ENCODE measurements at places on chromosomes 11 and 22.

DNA sequence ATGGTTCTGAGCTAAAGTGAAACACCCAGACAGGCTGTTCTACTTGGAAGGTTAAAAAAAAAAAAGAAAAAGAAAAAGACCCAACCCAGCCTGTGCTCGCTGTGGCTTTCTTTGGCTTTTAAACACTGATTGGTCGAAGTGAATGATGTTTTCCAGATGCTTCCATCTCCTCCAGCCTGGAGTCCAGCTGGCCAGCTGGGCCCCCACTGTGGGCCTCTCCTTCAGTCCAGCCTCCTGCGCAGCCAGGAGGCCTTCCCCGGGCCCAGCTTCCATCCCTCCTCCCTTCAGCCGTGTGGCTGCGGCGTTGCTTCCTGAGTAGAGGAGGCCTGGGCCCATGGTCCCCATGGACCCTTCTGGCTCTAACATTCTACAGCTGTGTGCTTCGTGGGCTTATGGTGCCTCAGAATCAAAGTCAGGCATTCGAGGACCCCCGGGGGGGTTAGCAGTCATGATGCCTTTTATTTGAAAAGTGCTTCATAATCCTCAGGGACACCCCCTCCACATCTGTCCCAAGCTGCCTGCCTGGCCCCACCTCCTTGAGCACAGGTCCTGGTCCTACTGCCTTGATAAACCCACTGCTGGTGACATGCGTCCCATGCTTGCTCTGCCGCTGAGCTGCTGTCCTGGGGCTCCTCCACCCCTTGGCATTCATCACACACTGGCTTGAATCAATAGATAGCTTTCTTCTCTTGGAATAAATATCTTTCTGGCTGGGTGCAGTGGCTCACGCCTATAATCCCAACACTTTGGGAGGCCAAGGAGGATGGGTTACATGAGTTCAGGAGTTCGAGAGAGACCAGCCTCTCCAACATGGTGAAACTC lies 42.2 kb upstream of the FBLN1 start:
- no peak for DNase-seq

DNA sequence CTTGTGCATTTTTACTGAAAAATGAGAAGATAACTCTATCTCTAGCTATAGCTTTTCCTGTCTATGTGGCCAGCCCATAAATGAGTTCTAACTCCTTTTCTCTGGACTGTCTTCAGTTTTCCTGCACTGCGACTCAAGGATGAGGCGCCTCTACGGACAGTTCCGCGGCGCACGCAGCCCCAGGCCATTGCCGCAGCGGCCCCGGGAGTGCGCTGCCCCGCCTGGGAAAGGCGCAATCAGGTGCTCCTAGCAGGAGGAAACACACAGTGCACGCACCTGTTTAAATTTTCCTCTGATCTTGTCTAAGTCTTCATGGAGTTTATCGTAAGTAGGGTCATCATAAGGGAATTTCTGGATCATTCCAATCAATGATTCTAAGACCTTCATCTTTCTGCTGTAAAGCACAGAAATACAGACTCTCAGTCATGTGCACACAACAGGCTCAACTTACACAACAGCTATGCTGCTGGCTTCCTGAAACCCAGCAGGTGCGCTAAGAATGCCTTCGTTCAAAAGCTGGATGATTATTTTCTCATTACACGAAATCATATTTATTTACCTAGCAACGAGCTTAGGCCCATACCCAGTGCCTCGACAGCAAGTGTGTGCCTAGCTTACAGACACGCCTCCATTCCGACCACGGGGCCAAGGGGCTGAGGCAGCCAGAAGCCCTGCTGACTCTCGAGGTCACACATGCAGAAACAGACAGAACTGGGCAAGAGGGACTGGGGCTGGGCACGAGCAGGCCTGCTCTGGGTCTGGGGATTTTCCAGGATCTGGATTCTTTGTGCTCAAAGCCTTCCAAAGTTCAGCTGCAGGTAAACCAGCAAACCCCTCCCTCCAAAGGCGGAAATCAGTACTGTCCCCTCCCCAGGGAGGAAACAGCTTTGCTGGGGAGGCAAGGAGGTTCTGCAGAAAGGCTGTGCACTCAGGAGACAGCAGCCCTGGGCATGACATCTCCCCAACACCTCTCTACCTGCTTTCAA lies 7.2 kb downstream of the LTO1 start:
- DNase-seq, result no peak

GRCh38 chr22:40113696-40114095 lies 64.0 kb upstream of the TNRC6B start:
- no peak for DNase-seq

DNA sequence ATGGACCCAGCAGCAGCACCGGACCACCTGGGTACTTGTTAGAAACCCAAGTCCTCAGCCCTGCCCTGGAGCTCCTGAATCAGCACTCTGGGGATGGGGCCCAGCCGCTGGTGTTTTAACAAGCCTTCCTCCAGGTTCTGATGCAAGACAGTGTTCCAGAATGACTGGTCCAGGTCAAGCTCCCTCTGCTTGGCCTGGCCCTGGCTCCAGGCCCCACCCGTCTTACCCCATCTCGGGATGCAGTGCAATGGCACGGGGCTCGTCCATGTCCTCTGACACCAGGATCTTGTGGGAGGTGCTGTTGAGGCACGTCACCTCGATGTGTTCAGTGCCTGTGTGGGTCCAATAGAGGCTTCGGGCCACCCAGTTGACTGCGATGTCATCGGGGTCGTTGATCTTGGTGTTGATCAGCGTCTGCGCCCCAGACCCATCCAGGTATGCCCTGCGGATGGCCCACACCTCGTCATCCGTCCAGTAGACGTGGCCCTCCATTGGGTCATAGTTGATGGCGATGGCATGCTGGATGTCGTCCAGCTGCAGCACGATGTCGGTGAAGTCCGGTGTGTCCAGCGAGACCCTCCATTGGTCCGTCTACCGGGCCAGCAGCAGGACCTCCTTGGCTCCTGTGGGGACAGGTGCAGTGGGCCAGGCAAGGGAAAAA lies 140.3 kb downstream of the CRYBB2 start:
- no peak for DNase-seq

DNA sequence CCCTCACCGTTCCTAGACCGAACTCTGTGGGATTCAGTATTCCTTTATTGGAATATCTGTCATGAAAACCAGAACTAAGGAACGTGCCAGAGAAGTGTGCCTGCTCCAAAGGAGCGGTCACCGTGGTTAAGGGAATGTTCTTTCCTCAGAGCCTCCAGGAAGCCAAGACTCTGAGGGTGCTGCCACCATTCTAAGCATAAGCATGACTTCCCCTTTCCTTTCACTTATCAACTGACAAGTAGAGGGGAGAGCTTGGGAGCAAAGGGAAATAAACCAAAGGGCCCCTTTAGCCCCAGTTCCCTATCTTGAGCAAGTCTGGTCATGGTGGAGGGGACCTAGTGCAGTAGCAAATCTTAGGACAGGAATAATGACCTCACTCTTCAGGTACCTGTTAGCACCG lies 26.8 kb downstream of the CTR9 start:
- no peak for DNase-seq

GRCh38 chr11:124880290-124880611 lies 15.0 kb downstream of the ROBO3 start:
- no peak for DNase-seq

- no peak for DNase-seq
Measured at GRCh38 chr11:93652161-93652597, 9.3 kb upstream of the CEP295 start.

DNA sequence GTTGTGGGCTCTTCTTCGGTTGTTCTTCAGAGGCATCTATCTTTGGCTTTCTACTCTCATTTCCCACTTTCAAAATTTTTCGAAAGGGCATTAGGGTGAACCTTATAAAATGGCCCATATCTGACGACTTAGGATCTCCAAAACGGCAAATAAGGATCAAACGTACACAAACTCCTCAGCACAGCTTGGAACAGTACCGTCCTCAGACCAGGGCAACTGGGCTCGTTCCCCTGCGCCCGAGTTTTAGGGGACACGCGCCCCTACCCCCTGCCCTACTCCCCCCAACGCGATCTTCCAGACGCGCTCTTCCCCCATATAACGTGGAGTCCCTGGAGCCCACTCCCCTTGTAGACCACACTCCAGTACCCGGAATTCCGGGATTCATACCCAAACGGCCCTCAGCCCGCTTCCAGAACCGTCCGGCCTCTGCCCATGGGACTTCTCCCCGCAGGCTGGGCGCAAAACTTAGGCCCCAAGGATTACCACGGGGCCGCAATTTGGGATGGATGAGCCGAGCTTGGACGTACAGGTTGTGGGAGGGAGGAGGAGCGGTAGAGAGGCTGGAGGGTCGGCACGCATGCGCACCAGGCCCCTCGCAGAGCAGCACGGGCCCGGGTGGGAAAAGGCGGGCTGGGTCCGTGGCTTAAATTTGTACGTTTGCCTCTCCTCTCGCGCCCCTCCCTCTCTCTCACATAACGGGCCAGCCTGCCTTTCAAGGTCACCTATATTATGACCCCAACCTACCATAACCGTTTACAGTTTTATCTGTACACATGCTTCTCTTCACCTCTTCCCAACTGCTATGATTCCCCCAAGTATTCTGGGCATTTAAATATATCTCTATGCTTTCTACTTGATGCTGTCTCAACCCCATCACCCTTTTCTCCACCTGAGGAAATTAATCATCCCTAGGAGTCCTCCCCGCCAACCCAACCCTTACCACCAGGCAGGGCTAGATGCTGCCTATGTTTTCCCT lies 3.4 kb downstream of the CCDC89 start:
- DNase-seq, result peak; percentile 46

GRCh38 chr11:97237151-97237550 lies 847.3 kb downstream of the JRKL start:
- DNase-seq, result no peak

- DNase-seq, result no peak
Measured at GRCh38 chr11:40285558-40285957, 1173.9 kb downstream of the LRRC4C start.

GRCh38 chr11:57873196-57873911 lies 111.8 kb downstream of the CTNND1 start:
- no peak for DNase-seq

GRCh38 chr11:2989006-2989405 lies 3.1 kb downstream of the NAP1L4 start:
- no peak for DNase-seq

- DNase-seq, result no peak
Measured at GRCh38 chr11:34620820-34621792, at the start of gene EHF. Gene EHF, plus strand, starts transcription at chr11:34621093. Its CDS starts 21,538 bp downstream, at chr11:34642631.

DNA sequence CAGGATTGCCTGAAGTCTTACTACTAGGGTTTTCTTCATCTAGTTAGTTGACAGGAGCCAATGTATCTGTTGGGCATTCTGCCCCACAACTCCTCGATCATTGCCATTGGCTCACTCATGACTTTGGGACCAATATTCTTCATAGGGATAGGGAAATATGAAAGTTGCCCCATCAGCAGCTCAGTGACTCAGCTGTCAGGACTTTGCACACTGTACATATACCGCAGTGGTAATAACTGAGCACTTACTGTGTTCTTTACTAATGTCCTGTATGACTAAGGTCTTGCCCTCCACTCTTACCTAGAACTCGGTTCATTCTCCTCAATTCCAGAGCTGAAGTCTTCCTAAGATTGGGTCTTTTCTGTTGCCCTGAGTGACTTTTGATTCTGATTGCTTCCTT lies 46.8 kb upstream of the PGR start:
- DNase-seq, result no peak

DNA sequence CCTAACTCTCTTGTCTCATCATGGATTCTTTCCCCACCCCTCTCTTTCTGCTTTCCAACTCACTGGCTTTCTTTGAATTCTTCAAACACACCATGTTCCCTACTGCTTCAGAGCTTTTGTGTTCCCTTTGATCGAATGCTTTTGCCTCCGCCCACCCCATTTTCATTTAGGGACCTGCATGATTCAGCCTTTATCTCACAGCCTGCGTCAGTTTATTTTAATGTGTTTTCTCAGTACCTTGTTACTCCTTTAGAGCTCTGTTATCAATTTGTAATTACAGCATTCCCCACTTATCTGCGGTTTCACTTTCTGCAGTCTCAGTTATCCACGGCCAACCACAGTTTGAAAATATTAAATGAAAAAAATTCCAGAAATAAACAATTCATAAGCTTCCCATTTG lies 451.3 kb downstream of the METTL15 start:
- no peak for DNase-seq

DNA sequence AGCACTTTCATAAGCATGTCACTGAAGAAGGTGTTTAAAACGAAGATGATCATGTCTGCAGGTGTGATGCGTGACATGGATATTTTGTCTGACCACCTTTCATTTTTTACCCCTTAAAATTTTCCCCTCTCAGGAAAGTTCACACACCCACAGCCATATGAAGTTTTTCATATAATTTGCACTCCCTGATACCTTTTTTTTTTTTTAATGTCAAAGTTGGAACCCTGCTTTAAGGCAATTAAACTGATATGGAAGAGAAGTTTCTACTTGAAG lies 104.6 kb downstream of the ATXN10 start:
- DNase-seq, result no peak

GRCh38 chr22:30947173-30947815 lies 21.3 kb downstream of the MORC2 start:
- no peak for DNase-seq

- DNase-seq, result no peak
Measured at GRCh38 chr11:86183694-86184093, 60.9 kb upstream of the EED start.

DNA sequence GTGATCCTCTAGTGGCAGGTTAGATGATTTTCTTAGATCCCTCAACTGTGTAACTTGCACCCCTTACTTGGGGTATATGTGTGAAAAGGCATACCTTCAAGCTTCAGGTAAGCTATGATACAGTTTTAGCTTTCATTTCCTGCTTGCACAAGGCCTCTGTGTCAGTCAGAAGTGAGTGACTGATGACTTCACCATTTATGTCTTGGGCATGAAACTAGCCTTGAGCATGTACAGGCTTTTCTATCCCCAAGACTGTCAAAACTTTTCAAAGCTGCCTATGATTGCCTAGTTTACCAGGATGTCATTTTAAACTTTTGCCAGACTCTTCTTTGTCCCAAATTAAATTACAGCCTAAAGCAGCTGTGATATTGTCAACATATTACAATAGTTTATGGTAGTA lies 286.1 kb upstream of the CNTN5 start:
- no peak for DNase-seq

Data from stimulated activated CD8-positive, alpha-beta memory T cell treated with anti-CD3 and anti-CD28 coated beads, Interleukin-4, amount 100 ng/mL, for 4 hours (primary cell).